Cortex of kidney (tissue), 1 donor: ENCODE measurements at places on chromosomes 4 and X.

DNA sequence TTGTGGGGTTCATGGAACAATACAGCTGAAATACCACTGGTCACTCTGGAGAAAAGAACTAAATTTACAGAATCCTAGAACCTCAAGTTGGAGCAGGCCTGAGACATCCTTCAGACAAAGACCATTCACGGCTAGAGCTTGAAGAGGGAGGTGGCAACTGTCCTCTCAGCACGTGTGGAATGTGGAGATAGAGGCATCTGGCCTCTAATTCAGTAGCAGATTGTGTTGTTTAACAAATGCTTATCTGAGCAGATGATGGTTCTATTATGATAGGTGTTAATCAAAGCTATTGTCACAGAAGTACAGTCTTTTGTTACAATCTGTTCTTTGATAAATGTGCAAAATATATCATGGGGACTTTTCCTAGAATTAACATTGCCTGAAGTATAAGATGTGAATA is 121.7 kb upstream of the KCNIP4 start:
- DNase-seq, result no peak

DNA sequence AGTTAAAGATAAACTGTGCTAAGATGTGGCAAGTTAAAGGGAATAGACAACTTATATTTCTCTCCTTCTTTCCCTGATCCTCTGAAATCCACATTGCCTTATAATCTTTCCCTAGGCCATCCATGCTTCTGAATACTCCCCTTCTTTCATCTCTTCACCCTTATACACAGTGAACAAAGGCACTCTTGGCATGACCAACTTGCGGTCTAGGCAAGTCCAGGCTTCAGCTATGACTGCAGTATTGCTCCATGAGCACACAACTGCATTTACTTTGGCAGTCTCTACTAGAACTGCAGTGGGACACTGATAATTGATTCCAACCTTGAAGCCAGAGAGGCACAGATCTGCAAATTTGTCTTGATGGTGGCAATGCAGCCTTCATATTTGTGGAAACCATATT is 24.2 kb upstream of the UBA6 start:
- DNase-seq, result no peak

DNA sequence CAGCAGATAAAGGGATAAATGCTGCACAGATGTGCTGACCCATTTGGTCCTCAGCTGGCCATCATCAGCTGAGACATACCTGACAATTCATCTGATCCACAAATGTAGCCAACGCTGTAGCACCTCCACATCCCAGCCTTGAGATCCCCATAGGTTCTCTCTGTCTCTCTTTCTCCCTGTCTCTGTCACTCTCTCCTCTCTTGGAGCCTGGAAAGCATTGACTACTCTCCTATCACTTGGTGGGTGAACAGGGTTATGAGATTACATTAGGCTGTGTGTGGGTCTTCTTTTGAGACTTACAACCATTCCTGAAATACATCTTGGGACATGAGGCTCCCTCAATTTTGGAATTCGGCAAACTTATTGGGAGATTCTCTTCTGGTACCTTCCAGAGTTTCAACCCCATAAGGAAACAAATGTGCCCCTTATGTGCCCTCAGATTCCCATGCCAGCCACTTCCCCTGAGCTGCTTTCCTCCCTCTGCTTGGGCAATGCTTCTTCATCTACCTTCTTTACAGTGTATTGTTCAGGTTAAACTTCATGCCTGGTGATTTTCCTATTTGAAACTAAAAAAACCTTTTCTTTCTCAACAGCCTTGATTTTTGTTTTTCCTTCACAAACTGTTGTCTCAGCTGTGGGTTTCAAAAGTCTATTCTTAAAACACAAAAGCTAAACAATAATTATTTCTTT is 29.1 kb upstream of the FGF2 start:
- no peak for DNase-seq

DNA sequence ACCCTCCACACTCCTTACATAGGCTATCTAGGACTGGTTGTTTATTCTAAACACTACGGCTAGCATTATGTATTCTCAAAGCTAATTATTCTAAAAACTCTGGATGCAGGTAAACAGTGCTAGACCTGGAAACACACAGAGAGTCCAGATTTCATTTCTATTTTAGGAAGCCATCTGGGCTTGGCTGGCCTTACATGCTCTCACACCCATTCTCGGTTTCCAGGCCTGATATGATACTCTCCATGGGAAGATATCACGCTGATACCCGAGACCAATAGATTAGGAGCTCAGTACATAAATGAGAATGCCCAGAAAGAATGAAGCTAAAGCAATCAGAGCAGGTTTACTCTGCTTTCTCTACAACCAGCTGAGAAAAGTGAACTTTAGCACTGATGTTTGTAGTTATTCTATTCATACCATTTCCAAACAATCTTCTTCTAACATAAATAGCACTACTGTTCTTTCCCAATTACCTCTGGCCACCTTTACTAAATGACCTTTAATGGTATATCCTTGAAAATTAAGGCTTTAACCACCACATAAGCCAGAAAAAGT is 973.3 kb downstream of the PCDH18 start:
- no peak for DNase-seq

DNA sequence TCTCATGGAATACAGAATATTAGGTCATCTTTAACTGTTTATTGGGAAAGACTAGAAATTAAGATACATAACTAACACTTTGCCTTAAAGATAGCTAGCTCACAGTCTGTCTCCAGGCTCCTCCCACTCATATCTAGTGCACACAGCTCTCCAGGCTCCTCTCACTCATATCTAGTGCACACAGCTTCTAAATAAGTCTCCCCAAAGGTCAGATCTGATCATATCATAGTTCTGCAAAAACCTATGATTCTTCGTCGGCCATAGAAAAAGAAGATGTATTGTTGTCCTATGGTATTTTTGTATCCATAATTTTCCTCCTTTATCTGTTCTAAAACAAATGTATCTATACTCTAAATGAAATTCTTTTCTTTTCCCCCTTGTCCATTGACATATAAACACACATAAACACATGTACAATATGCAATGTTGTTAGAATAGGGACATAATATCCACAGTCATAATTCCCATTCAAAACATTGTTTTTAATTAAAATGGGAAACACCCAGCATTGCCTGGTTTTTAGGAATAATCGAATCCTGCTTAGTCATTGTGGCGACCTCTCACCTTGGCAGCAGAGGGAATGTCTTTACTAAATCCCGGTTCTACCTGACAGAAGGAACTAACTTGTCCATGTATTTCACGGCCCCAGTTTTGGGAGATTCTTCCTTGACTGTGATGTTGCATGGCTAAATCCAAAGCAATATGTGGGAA is 1282.0 kb downstream of the PCDH7 start:
- DNase-seq, result no peak

GRCh38 chrX:316351-317325 is 2.0 kb downstream of the GTPBP6 start:
- no peak for DNase-seq

GRCh38 chr4:165393051-165393450 is 14.2 kb downstream of the CPE start:
- no peak for DNase-seq

- DNase-seq, result no peak
Measured at GRCh38 chr4:71184195-71184781, 154.5 kb upstream of the SLC4A4 start.

GRCh38 chr4:122107680-122108079 is 44.5 kb upstream of the BLTP1 start:
- no peak for DNase-seq

- no peak for DNase-seq
Measured at GRCh38 chr4:109996526-109996925, 83.8 kb downstream of the EGF start.

- DNase-seq, result no peak
Measured at GRCh38 chrX:5748586-5749150, 480.0 kb downstream of the NLGN4X start.
